ENCODE measurements at places on chromosomes 7 and 10.

GRCh38 chr7:91913612-91914011 lies 27.1 kb upstream of the AKAP9 start:
- no peak for DNase-seq

- DNase-seq, result no peak
Observed at GRCh38 chr7:77699056-77699455, 2.8 kb downstream of the RSBN1L start.

- DNase-seq, result no peak
Observed at GRCh38 chr10:18010050-18010449, 58.3 kb downstream of the SLC39A12 start.

DNA sequence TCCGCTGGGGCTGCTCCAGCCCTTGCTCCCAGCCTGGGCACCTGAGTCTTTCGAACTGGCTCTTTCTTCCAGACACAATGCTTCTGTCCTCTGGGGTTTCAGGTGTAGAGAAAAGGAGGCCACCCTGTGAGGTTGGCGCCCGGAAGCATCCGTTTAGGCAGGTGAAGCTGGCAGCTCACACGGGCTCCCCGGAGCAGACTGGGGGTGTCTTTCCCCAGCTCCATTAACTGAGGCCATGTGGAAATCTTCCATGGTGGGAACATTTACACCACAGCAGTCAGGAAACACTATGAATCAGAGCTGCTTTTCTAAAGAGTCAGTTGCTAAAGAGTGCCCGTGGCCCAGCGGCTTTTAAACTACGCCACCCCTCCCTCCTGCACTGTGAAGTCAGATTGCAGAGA lies 29.2 kb downstream of the PRKAG2 start:
- no peak for DNase-seq

- no peak for DNase-seq
Observed at GRCh38 chr7:41222746-41223145, 480.1 kb downstream of the INHBA start.
